ENCODE measurements at places on chromosomes 6 and 20.

- DNase-seq = no peak
Measured at GRCh38 chr6:46221222-46221793, 50.5 kb upstream of the ENPP5 start.

DNA sequence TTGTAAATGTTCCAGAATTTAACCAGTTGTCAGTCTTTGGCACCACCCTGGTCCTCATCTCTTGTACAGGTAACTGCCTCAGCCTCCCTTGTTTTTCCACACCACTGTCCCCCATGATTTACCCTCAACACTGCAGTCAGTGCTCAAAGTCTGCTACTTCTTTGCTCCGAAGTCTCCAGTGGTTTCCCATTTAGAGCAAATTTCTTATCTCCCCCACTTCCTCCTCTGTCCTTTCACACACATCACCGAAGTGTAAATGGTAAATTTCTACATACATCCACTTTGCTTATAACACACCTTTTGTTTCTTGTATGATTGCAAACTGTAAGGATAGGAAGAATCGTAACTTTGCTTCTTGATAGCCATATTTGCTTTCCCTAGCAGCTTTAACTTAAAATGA, 115.3 kb downstream of the JARID2 start:
- no peak for DNase-seq

DNA sequence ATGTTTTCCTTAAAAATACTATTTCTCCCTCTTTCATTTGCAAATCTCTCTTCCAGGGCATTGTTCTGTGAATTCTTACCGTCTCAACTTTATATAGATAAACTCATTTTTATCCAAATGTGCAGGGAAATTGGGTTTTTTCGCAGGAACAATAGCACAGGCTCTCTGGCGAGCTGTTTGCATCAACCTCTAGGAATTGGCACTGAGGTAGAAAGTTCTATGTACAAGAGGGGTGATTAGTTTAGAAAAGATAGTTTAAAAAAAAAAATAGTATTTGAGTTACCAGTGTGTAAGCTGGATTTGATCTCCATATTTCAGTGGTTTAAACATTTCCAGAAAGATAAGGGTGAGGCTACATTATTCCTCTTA, 129.7 kb upstream of the BTN3A2 start:
- no peak for DNase-seq

- no peak for DNase-seq
Measured at GRCh38 chr20:6732001-6732447, 35.5 kb upstream of the BMP2 start.

DNA sequence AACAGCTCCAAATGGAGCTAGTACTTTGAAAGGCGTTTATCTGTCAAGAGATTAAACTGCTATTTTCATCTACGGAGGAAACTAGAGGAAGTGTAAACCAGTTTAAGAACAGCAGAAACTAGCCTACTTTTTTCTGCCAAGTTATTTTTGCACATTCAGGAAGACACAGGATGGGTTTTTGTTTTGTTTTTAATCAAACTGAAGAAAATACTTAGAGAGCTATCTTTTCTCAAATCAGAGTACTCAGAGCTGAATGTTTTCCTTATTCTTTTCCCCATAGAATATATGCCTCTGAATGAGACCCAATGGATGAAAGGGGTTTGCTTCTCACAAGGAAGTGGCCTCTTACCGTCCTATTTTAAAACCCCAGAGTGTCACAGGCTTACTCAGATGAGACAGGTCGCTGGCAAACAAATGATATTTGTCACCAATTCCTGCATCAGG, 538.5 kb downstream of the CD83 start:
- DNase-seq = no peak

DNA sequence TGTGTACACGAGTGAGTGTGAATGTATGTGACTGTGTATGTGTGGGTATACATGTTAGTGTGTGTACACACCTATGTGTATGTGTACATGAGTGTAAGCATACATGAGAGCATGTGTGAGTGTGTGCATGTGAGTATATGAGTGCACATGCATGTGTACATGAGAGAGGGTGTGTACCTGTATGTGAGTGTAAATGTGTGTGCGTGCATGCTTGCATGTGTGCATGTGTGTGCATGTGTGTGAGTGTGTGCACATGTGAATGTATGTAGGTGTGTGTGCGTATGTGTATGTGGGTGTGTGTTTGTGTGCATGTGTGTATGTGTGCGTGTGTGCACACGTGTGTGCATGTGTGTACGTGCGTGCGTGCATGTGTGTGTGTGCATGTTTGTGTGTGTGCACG, 183.4 kb downstream of the BMP7 start:
- no peak for DNase-seq

DNA sequence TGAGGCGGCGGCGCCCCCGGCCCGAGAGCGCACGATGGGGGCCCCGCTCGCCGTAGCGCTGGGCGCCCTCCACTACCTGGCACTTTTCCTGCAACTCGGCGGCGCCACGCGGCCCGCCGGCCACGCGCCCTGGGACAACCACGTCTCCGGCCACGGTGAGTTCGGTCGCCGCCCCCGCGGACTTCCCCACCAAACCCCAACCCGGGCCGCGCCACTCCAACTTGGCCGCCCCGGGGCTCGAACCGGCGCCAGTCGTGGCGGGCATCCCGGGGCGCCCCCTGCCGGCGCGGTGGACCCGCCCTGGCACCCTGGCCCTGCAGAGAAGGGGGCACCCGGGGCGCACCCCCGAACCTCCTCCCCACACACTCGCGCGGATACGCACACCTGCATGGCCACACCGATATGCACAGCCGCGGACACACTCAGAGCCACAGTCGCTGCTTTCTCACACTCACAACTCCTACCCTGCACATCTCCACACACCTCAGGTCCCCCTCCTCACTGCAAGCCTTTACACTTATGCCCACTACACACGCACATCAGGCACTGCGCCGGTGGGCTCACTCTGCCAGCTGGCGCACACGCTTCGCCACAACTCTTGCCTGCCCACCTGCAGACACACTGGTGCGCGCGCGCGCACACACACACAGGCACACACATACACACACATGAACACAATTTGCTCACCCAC, 535 bp downstream of the VSTM2L start:
- no peak for DNase-seq

DNA sequence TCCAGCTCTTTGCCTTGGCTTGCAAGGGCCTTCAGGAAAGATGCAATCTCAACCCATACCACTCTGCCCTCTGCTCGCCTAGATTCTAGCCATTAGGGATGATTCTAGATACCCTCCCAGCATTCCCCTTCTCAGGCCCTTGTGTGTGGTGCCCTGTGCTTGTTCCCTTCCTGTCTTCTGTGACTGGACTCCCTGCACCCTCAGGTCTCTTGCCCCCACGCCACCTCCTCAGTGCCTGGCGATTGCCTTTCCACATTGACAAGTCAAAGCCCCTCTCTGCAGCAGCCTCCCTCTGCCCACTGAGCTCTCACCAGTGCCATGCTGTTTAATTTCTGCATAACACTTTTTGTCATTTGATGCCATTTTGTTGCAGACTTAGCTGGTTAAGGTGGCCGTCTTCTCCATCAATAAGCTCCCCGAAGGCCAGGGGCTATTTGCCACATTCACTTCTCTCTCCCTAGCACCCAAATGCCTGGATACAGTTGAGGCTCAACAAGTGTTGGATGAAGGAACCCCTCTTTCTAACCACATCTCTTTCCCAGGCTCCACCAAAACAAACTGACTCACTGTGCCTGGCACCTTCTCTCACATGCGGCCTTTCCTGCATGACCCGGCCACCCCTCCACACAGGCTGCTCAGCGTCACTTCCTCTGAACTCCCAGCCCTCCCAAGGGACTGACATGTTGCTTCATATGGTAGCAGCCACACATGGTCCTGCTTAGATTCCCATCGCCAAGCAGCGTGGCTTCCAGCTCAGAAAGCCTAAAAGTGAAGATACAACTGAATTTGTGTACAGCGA, 4.6 kb upstream of the TXNDC5 start:
- DNase-seq = no peak

GRCh38 chr20:35232575-35232974, 6.1 kb downstream of the MMP24 start:
- no peak for DNase-seq

- no peak for DNase-seq
Measured at GRCh38 chr6:71033890-71034289, 77.0 kb upstream of the B3GAT2 start.
